ENCODE measurements at places on chromosomes 6 and 20.

DNA sequence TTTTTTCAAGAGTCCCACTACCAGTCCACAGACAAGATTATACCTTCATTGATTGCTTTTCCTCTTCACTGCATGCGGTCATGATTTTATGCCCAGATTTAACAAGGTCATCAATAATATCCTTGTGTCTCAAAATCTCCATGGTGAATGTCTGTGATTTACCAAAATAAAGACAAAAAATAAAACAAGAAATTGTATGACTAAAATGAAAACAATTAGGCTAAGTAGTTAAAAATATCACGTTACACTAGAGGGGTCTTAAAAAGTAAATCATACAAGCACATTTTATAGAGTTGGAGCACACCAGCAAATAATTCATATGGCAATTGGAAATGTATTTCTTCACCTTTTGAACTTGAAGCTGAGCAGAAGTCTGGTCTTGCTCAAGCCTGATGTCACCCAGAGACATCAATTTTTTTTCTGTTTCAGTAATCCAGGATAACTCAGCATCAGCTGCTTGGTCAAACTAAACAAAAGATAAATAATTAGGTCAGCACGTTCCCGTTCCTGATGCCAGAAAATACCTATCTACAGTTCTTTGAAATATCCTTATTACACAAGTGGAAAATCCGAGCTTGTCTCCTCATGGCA is 125.4 kb downstream of the DST start:
- DNase-seq = no peak

- no peak for DNase-seq
These were observed 75.1 kb downstream of the CARMIL1 start for GRCh38 chr6:25354078-25354932.

- no peak for DNase-seq
These were observed 301.2 kb downstream of the CDKAL1 start for GRCh38 chr6:20835315-20836010.

- DNase-seq = no peak
These were observed 722 bp upstream of the TMEM14B start for GRCh38 chr6:10746915-10747250.

DNA sequence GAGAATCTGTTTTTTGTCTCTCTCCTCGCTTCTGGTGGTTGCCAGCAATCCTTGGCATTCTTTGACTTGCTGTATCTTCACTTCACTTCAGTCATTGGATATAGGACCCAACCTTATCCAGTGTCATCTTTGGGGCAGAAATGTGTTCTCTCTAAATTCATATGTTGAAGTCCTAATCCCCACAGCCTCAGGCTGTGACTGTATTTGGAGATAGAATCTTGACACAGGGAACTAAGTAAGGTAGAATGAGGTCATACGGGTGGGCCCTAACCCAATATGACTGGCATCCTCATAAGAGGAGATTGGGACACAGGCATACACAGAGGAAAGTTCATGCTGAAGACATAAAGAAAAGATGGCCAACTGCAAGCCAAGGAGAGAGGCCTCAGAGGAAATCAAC is 51.9 kb upstream of the TPD52L1 start:
- no peak for DNase-seq

- peak; percentile 89 for DNase-seq
These were observed at the start of gene ACSS1 for GRCh38 chr20:25058051-25058846. Gene ACSS1 (minus strand): TSS chr20:25058139. CDS start chr20:25058102, 37 bp downstream.

DNA sequence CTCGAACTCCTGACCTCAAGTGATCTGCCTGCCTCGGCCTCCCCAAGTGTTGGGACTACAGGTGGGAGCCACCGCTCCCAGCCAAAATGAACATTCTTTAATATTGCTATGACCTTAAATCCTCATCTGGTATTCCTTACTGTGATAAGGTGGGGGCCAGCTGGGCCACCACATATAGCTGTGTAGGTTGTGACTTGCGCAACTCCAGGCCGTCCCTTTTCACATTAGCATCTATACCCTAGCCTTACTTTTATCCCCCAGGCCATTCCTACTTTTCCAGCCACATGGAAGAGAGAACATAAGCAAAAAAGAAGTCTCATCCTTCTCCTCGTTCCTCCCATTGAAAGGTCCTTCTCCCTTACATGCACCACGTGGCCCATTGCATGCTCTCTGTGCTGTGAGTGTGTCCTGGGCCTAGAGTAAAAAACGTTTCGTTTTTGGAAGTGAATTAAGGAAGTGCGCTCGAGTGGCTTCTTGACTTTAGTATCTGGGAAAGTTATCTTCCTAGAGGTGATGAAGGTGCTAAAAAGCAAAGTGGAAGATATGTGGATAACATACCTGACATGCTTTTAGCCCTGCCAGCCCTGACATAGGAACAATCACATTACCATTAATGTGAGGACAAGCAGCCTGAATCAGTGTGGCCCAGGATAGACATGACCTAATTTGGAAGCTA is 56.8 kb upstream of the KIF13A start:
- DNase-seq = no peak

DNA sequence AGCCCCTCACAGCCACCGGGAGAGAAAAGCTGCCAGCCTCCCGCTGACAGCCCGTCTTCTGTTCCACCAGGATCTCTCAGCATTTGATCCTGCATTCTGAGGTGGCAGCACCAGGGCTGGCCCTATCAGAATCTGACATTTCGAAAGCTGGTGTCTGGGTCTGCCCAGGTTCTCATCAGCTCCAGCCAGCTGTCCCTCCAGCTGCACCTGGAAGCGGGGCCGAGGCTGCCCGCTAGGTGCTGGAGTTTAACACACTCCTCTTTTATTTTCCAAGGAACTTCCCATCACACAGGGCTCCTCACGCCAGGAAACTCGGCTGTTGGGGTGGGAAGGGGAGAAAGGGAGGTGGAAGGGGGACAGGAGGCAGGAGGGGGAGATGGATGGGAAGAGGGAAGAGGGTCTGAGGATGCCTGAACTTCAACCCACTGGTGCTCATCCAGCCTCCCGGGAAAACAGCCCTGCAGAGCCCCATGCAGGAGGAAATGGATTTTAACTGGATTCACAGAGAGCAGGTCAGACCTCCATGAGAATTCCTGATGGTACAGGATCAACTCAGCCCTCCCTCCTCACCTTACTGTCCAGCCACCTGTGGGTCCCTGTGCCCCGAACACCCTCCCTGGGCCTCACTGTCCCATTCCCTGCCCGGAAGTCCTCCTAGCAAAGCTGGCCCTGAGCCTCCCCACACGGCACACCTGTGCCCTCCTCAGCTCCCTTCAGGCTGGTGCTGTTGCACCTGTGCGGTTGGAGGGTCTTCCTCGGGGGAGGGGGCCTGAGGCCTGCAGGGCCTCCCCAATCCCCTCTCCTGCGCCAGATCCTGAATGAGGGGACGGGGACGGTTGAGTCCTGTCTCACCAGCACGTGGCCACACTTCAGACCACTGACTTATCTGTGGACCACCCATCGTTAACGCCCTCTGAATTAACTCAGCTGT is 3.9 kb upstream of the LSM14B start:
- DNase-seq = no peak

DNA sequence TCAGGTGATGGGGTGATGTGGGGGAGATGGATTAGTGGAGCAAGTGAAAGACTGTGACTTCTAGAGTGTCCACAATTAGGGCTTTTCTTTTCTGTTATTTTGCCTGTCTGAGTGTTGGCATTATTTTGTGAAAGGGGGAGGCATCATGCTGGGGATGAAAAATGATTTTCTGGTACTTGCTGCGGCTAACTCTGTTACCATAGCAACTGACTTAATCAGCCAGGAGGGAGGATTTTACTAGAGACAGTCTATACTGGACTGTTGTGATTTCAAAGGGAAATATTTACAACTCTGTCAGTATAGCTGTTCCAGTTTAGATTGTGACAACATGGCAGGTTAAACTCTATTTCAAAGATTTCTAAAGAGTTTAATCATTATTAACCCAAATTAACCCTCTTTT is 30.4 kb upstream of the MRAP2 start:
- no peak for DNase-seq

- DNase-seq = no peak
These were observed 129.9 kb upstream of the CHD6 start for GRCh38 chr20:41748051-41748450.

DNA sequence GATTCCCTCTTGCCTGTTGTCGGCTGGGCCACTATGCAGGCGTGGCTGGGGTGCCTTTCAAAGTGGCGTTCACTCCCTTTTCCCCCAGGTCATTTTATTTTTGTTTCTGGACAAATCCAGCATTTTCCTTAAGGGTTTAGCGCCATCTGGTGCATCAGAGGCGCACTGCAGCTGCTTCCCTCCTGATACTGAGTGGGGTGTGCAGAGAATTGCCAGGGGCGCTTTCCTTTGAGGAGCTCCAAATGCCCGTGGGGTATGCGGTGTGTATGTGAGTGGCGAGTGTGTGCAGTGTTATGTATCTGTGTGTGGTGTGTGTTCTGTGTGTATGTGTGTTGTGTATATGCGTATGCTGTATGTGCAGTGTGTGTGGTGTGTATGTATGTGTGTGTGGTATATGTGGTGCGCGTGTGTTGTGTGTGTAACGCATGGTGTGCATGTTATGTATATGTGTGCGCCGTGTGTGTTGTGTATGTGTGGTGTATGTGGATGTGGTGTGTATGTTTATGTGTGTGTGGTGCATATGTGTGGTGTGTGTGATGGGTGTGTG is 100.1 kb upstream of the AGPAT4 start:
- DNase-seq = peak; percentile 83

GRCh38 chr6:89267918-89268317 is 47.2 kb downstream of the GABRR2 start:
- DNase-seq = no peak

- no peak for DNase-seq
These were observed 30.3 kb upstream of the MDGA1 start for GRCh38 chr6:37727996-37728395.

DNA sequence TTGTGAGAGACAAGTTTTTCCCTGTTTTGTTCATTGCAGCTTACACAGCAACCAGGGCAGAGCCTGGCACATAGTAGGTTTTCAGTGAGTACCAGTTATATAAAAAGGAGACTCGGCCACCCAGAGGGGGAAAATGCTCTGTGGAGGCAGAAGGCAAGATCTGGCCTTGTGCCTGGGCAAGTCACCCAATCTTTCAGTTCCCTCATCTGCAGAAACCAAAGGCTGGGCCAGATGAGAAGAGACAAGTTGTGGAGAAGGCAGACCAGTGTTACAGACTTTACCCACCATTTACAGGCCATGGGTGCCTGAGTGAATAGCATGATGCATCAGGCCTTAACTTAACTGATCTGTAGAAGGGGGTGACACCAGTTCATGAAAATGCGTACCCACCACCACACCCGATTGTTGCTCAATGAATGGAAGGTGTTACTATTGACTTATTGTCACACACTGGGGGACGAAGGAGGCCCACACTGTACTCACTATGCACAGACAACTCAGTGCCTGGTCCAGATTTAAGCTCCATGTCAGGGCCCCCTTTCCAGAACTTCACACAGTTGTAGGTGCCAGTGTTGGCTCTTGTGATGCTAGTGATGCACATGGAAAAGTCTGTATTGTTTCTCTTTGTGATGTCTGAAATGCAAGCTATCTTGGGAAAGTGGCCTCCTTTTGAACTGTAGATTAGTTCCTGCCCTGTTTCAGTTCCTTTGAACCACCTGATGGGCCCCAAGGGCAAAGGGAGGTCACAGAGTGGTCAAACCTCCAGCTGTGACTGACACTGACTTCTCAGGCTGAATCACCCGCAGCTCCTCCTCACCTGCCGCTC is 64.3 kb upstream of the SIRPG start:
- DNase-seq = no peak

GRCh38 chr20:37357481-37358365 is 11.8 kb downstream of the SRC start:
- DNase-seq = peak; percentile 65

- DNase-seq = no peak
These were observed 93.5 kb downstream of the SPTLC3 start for GRCh38 chr20:13102237-13102636.

DNA sequence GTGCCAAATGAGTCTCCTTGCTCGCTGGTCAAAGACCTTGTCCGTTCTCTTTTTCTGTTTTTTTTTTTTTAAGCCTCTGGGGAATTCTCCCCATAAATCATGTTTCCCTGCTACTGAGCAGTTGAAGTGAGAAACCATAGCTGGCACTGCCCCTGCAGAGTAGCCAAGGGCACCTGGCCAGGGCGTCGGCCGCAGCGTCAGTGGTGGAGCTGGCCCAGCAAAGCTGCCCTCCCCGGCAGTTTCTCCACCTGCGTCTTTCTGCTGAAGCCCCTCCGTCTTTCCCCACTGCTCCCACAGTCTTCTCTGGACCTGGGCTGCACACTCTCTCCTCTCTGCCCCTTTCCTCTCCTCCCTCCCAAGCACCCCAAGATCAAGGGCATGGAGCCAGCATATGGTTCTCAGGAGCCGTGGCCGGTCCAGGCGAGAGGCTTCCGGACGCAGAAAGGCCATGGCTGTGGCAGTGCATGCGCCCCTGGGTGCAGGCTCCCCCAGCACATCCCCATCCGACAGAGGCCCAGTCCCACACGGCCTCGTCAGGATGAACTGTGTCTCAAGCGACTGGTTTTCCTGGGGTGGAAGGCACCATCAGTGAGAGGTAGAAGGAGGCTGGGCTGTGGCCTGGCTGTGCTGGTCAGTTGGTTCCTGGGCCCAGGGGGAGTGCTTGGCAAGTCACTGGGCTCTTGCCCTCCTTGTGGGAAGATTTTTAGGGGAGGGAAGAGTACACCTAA is 218.1 kb downstream of the ERMARD start:
- DNase-seq = no peak

- DNase-seq = no peak
These were observed 622.3 kb downstream of the PTPRT start for GRCh38 chr20:42567409-42567808.

DNA sequence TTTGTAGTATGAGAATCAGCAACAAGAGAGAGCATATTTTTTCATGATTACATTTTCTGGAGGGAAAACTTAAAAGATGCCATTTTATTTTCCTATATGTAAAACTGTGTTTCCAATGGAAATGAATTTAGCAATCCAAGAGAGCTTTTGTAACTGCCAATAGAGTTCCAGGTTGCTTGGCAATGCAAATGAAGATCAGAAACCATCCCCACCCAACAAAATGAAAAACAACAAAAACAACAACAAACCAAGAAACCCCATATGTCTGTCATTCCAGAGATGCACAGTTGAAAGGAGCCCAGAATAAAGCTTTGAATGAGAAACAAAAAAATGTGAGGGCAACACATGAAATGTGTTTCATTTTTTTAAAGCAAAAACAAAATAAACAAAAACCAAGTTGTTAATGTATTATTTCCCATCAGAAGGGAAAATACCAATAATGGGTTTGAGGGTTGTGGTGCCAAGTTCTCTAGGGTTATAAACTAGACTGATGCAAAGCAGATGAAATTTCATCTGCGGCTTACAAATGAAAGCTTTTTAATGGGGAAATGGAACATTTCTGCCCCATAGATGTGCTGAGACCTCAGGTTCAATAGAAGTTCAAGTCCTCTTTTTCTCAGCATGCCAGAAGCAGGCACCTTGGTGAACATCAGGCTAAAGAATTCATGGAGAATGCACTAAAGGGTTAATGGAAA is 121.5 kb upstream of the MCHR2 start:
- DNase-seq = no peak

DNA sequence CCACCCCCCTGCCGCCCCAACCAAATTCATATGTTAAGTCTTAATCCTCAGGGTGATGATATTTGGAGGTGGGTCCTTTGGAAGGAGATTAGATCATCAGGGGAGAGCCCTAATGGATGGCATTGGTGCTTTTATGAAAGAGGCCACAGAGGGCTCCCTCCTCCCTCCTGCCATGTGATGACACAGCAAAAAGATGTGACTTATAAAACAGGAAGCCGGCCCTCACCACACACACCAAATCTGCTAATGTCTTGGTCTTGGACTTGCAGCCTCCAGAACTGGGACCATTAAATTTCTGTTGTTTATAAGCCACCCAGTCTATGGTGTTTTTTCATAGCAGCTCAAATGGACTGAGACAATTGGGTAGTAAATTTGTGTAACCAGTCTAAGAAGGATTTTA is 176.3 kb downstream of the ADGRG6 start:
- no peak for DNase-seq

GRCh38 chr6:28940294-28940857 is 16.6 kb upstream of the TRIM27 start:
- no peak for DNase-seq

Measured in upper lobe of right lung (tissue), 1 donor.